Stimulated activated CD4-positive, alpha-beta T cell treated with anti-CD3 and anti-CD28 coated beads, Interleukin-12 subunit alpha, Interleukin-12 subunit beta, amount 100 ng/mL, for 4 hours (primary cell): ENCODE measurements at places on chromosomes 1 and 21.

DNA sequence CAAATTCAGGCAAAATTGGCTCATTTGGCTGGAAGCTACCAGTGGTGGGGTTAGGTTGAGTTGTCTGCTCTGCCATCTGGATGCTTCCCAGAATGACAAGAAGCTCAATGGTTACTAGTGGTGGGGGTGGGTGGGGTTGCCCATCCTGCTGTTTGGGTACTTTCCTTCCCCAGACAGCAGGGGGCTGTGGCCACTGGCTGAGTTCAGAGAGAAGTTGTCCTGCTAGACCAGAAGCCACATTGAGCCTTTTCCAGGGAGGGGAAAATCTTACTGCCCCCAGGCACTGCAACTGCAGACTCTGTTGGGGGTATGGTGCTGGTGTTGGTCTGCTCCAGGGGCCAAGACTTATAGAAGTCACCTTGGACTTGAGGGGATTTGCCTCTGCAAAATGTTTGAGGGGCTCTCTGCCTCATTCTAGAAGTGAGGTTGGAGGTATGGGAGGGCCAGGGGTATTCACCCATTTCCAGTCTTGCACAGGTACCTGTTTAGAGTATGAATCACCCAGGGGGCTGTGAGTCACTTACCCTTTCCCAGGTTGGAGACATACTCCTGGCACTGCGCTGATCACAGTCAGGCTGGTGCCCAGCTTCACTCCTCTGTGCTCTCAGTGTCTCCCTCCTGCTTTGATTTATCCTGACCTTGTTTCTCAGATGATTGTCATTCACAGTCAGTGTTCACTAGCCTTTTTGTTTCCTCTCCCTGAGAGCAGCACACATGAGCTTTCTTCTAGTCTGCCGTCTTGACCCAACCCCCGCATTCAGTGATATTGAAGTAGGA is 89.1 kb upstream of the NEGR1 start:
- DNase-seq: no peak

DNA sequence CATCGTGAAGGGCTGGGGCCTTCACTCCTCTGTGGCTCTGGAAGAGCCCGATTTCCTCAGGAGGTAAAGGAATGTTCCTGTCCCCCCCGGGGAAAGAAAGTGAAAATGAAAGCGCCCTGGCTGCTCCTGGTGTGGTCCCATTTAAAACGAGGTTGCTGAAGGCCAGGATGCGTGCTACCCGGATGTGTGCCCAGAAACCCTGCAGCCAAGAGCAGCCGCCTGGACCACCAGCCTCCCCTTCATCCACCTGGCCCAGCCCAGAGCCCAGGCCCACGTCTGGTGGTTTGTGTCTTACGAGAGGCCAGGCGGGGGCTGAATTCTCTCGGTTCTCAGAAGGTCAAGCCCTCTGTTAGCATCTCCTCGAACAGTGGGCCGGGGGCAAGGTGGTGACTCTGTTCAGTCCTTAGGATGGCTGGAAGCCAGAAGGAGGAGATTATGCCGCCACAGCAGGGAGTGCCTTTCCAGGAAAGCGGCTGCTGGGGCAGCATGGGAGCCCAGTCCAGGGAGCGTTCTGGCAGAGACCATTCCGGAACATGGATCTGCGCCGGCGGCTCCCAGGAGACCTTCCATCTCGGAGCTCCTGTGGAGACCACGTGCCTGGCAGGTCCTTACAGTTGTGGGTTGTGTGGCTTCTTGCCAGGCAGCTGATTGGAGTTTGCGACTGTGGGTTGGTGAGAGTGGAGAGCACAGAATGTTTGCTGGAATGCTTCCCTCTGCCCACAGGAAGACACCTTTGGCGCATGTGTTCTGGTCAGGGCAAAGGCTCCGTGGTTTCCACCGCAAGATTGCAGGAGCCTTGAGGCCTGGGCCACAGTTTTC is 1.4 kb downstream of the GUK1 start:
- no peak for DNase-seq

GRCh38 chr1:53400761-53401674 is 58.2 kb upstream of the DMRTB1 start:
- no peak for DNase-seq

GRCh38 chr1:216194721-216195120 is 228.5 kb downstream of the USH2A start:
- no peak for DNase-seq

DNA sequence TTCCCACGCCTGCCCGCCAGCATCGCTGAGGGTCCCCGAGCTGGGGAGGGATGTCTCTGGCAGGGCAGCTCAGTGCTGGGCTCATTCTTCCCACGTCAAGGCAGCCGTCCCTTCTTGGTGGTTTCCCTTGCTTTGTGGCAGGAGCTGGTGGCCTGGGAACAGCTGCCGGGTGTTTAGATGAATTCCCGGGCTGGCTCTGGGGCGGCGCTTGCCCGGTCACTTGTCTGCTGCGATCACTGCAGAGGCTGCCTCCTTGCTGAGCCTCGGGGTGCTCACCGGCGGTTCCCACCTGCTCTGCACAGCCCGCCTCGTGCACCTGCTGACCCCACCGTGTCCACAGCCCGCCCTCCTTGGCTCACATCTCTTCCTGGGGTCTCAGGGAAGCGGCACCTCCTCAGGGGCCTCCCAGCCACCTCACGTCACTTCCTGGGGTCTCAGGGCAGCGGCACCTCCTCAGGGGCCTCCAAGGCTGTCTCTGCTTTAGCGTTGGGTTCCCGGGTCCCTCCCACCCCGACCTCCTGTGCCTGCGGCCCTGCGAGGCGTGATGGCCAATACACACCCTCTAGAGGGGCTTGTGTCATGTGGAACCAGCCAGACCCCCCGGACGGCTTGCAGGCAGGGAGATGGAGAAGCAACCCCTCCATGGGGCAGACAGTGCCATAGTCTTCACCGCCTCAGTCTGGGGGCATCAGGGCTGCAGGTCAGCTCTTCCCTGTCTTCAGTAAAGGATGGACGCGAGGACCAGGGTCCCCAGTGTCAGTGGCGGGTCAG is 13.5 kb downstream of the COL18A1 start:
- no peak for DNase-seq
